NCI-H1436 treated with DMSO at 0.1 percent for 48 hours (cell line): ENCODE measurements at places on chromosomes 7 and 10.

DNA sequence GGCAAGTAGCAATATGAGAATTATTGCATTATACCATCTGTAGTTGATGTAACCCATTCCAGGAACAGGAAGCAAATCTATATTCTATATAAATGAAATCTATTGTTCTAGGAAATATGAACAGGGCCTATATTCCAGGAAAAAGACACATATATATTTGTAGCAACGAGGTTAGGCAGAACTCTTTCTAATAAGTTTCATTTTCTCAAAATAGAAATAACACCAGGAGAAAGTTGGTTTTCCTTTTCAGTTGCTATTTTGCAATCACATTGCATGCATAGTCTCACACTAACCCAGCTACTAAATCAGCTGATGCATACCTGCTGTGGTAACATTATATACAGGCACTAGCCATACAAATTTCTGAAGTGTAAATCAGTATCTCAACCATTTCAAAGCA, 6.2 kb upstream of the IFIT2 start:
- DNase-seq: no peak

DNA sequence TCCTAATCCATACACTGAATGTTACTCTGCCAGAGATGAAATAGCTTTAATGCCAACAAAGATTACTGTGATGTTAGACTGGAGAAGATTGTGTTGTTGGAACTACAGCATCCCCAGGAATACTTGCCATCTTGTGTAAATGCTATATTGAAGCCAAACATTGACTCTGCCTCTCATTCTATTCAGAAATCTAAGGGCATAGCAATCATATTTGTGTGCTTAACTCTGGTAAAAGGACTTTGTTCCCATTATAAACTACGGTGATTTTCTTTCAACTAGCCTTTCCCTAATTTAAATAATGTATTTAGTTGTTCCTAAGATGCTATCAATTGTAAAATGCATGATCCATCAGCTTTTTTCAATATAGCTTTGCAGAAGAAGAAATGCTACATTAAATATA, 498.4 kb upstream of the LRRN3 start:
- no peak for DNase-seq

GRCh38 chr7:37365405-37365804, 83.3 kb downstream of the ELMO1 start:
- no peak for DNase-seq

- no peak for DNase-seq
Observed at GRCh38 chr10:59779756-59780533, 26.7 kb upstream of the MRLN start.

GRCh38 chr7:75734586-75735458, 3.9 kb downstream of the HIP1 start:
- no peak for DNase-seq

DNA sequence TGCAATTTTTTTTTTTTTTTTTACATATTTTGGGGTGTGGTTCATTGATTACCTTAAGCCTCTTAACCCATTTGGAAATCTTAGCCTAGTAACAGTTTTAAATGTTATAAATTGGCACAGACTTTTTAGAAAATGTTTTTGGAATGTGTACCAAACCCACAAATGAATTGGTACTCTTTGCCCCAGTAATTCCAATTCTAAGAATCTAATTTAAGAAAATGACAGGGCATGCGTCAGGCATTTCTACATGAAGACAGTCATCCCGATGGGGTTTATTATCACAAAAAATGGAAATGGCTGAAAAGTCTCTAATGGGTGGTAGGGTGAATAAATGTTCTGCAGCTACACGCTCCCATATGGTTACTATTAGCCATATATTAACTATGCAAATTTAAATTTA, 54.9 kb downstream of the ITIH5 start:
- no peak for DNase-seq

DNA sequence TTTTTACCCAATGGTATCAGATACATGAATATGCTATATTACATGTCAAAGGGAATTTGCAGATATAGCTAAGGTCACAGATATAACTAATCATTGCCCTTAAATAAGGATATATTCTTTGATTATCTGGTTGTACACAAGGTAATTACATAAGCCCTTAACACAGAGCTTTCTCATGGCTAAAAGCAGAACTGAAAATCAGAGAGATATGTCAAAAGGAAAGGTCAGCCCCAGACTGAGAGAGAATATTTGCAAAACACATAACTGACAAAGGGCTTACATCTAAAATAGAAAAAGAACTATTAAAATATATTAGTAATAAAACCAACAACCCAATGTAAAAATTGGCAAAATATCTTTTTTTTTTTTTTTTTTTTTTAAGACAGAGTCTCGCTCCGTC, 1029.5 kb upstream of the LRRN3 start:
- DNase-seq: no peak

DNA sequence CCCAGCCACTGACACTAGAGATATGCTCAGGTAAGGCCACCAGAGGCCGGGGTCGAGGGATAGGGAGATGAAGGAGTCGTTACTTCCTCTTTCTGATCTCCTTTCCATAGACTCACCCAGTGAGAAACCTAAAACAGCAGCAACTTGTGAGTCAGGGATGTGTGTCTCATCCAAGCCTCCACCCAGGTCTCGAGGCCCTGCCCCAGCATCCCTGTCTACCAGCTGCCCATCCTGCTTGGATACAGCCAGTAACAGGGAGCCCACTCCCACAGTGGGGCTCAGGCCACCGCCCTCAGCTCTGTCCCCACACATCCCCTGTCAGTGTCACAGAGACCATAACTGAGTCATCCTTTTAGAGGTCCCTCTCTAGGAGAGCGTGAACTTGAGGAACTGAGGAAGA, 49.6 kb upstream of the CHST15 start:
- no peak for DNase-seq

DNA sequence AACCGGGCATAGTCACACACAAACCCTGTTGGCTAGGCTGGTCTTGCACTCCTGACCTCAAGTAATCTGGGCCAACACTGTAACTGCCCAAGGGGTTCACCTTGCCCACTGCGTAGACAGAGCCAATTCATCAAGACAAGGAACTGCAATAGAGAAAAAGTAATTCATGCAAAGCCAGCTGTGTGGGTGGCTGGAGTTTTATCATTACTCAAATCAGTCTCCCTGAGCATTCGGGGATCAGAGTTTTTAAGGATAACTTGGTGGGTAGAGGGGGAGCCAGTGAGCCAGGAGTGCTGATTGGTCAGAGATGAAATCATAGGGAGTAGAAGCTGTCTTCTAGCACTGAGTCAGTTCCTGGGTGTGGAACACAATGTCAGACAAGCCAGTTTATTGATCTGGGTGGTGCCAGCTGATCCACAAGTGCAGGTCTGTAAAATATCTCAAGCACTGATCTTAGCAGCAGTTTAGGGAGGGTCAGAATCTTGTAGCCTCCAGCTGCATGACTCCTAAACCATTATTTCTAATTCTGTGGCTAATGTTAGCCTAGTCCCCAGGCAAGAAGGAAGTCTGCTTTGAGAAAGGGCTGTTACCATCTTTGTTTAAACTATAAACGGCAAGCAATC, 15.6 kb upstream of the FXYD4 start:
- no peak for DNase-seq

DNA sequence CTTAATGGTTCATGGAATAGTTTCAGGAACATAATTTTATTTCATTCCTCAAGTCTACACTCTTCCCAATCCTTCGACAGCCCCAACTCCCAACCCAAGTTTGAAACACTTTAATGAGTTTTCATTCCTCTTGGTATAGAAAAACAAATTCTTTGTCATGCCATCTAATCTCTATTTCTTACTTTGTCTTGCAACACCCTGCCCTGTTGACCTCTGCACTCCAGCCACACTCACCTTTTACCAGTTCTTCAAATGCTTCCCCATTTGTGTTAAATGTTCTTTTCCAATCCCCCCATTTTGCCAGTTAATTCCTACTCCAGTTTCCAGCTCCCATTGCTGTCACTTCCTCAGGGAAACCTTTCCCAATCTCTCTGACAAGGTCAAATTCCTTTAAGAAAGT, 21.9 kb downstream of the ASAH2 start:
- no peak for DNase-seq

GRCh38 chr10:133459454-133460207, 5.9 kb downstream of the SCART1 start:
- DNase-seq: no peak

- no peak for DNase-seq
Observed at GRCh38 chr10:992871-993270, 4.6 kb downstream of the GTPBP4 start.

DNA sequence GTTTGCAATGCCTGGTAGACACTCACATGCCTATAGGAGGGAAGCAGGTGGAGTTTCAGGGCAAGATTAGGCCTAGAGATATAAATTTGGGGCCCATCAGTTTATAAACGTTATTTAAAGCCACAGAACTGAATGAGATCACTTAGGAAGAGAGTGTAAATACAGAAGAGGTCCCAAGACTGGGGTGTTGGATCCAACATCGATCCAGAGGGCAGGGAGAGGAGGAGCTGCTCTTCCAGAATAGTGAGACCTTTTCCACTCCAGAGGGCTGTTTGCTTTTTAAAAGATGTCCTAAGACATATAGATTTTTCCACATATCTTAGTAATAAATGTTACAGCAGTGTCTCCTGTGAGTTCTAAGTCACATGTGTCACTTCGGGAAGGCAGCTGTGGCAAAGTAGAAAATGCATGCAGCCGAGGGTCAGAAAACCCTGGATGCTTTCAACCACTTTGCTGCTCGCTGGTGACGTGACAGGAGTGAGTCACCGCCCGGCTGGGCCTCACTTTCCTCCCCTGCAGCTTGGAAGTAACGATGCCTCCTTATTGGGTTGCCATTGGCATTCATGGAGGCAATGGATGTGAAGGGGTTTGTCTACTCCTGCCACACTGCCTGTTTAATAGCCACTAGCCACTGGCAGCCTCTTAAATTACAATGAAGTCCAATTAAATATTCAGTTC, 95.4 kb downstream of the TRIL start:
- DNase-seq: no peak

DNA sequence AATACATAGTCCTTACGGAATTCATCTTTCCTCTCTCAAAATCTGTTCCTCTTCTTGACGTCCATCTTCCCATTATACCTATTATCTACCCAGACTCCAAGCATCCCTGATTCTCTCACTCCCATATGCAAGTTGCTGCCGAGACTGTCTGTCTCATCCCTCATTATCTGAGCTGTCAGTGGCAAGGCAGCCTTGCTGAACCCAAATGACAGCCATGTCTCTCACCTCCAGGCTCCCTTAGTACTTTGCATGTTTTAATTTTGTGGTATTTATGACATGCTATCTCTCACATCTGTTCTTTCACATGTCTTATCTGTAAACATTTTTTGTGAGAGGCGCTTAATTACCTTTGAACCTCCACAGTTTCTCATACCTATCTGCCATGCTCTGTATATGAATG, 54.4 kb upstream of the IFRD1 start:
- DNase-seq: no peak

- DNase-seq: no peak
Observed at GRCh38 chr10:90218846-90219245, 517.5 kb downstream of the KIF20B start.

DNA sequence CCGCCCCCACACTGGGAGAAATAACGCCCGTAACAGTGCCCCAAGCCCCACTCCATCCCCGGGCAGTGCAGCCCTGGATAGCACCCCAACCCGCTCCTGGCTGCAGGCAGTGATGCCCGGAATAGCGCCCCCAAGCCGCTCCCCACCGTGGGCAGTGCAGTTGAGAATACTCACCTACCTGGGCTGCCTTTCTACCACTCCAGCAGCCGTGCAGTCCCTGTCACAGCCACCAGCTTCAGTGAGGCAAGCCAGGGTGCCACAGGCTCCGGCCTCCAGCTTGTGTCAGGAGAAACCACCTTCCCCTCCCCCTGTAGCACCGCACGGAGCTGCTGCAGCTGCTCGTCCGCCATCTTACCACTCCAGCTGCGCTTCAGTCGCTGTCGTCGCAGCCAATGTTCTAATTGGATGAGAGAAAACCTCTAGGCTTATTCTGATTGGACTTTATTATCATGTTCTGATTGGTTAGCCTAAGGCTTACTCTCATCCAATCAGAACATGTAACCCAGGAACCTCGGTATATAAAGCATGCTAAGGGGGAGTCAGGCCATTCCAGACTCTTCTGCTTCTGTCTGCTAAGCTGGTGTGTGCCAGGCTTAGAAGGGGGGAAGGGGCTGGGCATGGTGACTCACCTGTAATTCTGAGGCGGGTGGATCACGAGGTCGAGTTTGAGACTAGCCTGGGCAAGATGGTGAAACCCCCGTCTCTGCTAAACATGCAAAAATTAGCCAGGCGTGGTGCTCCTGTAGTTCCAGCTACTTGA, 53.2 kb upstream of the ZNF33B start:
- peak; percentile 97 for DNase-seq

DNA sequence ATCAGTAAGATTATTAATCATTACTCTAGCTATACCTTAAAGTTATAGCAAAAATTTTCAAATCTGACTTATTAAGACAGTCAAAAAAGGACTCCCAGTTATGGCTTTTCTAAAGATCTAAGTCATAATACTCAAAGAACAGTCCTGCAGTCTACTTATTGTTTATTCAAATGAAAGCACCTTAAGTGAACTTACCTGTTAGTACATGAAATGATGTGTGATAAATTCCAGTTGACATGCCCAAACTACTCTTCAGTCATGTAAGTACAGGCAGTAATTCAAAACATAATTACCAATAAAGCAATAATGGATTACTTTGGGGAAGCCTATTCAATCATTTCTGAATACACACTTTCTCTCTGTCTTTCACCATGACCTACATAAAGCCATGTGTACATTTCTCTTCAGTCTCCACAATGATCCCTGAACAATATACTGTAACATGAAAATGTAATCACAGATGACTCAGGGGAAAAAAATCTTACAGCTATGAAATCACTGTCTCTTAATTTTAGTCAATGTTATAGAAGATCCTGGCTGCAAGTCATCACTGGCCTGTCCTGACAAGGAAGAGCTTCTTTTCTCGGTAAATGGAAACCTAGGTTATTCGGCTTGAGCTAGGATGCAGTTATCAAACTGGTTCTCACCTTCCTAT, 420.7 kb upstream of the LRRTM3 start:
- no peak for DNase-seq

DNA sequence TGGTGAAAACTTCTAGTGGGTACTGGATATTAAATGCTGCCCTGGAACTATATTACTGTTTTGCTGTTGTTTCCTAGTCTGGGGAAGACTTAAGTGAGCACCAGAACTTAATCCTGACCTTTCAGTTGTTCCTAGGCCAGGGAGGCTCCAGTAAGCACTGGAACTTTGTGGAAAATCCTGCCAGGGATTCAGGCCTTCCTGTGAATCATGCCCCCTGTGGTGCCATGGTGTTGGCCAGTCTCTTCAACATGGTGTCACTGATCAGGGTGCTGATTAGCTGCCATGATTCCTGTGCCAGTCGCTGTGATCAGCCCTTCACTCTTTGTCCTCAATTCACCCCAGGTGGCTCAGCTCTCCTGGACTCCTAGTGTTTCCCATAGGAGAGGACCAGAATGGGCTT, 8.5 kb upstream of the AOAH start:
- DNase-seq: no peak

DNA sequence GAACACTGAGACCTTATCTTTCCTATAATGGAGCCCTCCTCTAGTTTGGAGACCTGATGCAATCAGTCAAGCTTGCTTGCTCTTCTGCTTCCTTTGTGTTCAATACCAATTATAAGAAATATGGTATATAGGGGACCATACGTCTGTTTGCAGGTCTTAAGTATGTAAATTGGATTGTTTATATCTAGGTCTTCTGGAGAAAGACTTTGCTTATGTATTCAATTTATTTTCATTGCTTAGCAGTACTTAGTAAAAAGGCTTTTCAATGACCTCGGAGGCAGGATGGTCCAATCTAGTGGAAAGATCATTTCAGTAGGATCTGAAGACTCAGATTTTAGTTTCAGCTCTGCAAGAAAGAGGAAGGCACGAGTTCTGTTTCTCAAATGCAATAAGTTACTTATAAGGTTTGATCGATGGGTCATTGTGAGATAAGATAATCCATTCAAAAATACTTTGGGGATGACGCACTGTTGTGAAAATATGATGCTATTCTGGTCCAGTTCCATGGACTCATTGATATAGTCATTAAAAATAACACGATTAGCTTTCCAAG, 571.6 kb downstream of the SH2D4B start:
- no peak for DNase-seq
